ENCODE measurements at places on chromosomes 11 and 22.
A peak's percentile ranks its signal among the peaks of the same experiment; 100 is the strongest.

DNA sequence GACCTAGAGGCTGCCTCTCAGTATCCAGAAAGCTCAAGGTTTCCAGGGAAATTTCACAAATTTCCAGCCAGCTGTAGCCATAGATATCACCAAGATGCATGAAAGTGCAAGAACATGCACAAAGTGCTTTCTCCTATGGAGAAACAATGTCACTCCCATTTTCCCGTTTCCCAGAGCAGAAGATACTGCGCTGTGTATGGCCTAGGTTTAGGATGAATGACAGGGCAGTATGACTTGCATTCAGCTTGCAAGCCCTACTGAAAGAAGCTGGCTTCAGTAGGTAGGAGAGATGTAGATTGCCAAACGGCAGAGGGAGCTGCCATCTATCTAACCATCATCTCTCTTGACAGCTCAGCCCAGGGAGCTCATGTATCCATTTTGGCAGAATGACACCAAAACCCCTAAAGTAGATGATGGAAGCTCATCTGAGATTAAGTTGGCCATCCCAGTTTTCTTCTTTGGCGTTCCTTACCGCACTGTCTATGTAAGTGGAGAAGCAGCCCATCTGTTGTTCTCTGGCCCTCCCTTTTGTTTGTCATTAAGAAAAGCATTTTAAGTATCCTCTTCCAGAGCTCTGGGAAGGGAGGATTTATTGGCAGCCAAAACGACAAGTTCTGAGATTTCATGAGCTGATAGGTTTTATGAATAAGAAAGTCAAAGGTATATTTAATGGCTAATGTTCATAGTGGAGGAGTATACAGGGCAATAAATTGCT lies 4.6 kb downstream of the TECTA start:
- DNase-seq: no peak

- no peak for DNase-seq
These were observed 303.7 kb upstream of the PLET1 start for GRCh38 chr11:112564228-112564955.

DNA sequence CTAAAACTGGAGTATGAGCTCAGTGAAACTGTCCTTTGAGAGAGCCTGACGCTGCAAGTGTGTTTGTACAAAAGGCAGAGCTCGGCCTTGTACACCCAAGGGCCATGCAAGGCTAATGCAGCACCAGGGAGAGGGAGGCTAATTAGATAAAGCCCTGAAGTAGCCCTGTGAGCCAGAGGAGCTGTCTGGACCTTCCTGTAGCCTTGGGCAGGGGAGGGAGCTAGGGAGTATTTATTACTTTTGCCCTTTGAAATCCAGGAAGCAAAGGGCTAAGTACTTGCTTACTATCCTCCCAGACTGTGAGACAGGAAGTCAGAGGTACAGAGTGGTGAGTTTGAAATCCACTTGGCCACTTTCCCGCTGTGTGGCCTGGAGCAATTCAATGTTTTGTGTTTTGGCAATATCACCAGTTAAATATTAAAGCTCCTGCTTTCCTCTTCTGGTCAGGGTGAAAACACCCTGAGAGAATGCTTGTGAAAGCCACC lies 10.2 kb upstream of the LDHA start:
- no peak for DNase-seq

- DNase-seq: no peak
These were observed 2.4 kb downstream of the UCP2 start for GRCh38 chr11:73980001-73980961.

GRCh38 chr11:113372309-113372708 lies 15.3 kb upstream of the ANKK1 start:
- no peak for DNase-seq

- peak; percentile 78 for DNase-seq
These were observed 42.2 kb upstream of the FAM181B start for GRCh38 chr11:82775736-82776346.

- DNase-seq: no peak
These were observed 6.0 kb upstream of the TRIM34 start for GRCh38 chr11:5618807-5619206.

DNA sequence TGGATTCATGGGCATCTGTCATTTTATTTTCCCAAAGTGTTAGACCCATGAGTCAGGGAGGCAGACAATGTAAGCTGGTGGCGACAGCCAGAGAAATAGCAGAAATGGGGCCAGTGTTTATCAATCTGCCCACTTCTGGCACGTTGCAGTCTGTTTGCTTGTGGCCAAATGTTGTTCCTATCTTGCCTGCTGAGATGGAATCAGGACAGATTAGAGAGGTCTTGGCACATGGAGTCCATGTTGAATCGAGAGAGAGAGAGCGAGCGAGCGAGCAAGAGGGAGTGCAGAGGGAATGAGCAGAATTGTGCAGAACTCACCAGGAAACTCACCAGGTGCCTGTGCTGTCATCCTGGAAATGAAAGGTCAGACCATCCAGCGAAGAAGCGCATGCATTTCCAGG lies 21.9 kb upstream of the PARVG start:
- DNase-seq: no peak

DNA sequence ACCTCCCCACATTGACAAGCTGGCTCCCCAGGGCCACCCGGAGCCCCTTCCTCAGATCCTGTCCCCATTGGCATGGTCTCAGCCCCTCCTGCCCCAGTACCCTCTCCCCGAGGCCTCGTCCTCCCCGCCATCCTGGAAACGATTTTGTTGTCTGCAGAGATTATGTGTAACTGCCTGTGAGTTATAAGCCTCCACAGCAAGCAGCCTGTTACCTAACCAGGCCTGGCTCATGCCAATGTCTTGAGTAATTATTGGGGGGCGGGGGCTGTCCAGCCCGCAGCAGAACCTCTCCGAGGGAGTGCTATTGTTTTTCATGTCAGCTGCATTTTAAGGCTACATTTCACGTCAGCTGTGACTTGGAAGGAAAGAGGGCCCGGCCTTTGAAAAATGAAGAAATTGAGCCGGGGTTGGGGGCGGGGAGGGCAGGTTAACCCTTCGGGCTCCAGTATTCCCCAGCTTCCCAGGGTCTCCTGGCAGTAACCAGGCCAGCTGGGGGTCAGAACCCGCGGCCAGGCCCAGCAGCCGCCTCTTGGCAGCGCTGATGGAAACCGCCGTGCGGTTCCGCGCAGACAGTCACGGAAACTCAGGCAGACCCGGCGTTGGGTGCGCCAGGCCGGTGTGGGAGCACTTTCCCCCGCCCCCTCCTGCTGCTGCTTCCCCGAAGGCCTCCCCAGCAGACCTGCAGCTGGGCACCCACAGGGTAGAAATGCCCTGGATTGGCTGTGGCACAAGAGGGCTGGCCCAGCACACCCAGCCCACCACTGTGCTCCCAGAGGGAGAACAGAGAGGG lies 59.5 kb downstream of the CDKN1C start:
- no peak for DNase-seq
